ENCODE measurements at places on chromosomes 2 and 18. TPM values are rescaled to one million over a fixed set of nuclear protein-coding genes. Genes with fewer than 3 reads are reported as not detected.
A peak's percentile ranks its signal among the peaks of the same experiment; 100 is the strongest.

- DNase-seq = no peak
These were observed 1.9 kb upstream of the SOX11 start for GRCh38 chr2:5690286-5690685.

- DNase-seq = peak; percentile 46
These were observed at the start of gene SLC8A1 for GRCh38 chr2:40451918-40452605. Gene SLC8A1 (minus strand): TSS chr2:40452090.

DNA sequence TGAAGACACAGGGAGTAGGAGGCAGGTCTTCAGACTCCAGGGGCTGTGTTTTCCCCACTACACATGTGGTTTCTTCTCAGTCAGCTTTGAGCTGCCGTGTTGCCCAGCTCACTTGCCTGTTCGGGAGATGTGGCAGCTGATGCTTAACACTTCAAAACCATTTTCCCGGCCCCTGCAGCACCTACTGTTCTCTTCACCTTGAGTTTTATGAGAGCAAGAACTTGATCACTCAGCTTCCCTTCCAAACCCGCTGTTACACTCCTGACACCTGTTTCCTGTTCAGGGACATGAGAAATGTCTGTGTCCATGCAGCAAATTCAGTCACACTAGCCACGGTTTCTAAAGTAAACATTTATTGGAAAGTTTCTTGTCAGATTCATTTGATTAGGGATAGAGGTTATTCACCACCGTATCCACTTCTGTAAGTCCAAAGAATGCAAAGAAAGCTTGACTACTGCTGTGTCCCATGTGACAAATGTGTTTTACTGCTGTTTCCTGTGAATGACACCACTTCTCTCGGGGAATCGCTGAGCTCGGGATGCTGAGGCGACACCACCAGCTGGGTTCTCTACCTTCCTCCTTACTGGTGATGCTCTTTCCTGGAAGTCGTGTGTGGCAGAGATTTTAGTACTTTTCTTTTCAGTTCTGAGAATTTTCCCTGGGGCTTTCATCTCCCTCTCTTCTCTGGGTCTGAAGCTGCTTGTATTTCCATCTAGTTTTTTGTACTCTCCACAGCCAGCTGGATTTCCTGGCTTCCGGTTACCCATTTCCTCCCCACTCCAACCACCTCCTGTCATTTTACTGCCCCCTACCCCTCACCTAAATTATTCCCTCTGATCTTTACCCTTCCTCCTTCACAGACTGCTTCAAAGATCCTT lies 91.7 kb downstream of the KLF7 start:
- peak; percentile 70 for DNase-seq

- DNase-seq = no peak
These were observed 1067.0 kb upstream of the FANCL start for GRCh38 chr2:59308108-59308507.

GRCh38 chr2:142724713-142725349 lies 152.6 kb upstream of the KYNU start:
- no peak for DNase-seq

- DNase-seq = peak; percentile 27
These were observed 774 bp downstream of the IER3IP1 start for GRCh38 chr18:47175283-47175897.

DNA sequence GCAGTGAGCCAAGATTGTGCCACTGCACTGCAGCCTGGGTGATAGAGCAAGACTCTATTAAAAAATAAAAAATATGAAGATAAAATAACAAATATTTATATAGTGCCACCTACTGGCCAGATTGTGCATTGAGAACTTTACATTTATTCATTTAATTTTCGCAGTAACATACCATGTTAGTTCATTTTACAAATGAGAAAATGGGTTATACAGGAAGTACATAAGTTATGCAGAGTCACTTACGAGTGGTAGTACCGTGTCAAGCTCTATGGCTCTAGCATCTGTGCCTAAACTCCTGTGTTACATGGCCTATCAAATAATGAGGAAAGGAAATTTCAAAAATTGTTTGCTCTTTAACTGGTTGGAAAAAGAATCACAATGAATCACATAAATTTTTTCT lies 27.9 kb downstream of the RIF1 start:
- DNase-seq = peak; percentile 58

DNA sequence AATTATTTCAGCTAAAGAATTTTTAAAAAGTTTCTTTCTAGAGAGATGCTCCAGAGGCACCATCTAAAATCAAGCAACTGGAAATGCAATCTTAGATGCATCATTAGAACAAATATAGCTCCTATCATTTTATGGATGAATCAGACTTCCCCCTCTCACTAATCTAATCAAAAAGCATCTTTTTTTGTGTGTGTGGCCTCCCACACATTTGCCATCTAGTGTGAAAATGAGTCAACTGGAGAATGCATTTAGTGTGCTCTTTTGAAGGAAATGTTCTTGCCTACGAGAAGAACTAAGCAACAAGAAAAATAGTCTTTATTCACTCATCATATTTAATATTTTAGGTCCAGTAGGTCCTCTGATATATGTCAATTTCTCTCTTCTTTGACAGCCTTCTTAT lies 39.5 kb upstream of the FIGN start:
- DNase-seq = peak; percentile 38

FBXO15 gene
- polyA plus RNA-seq = not detected

RTP5 gene
- polyA plus RNA-seq = not detected

RNMT gene
- 9.8 TPM for polyA plus RNA-seq
